ENCODE measurements at places on chromosomes 5 and 9.

DNA sequence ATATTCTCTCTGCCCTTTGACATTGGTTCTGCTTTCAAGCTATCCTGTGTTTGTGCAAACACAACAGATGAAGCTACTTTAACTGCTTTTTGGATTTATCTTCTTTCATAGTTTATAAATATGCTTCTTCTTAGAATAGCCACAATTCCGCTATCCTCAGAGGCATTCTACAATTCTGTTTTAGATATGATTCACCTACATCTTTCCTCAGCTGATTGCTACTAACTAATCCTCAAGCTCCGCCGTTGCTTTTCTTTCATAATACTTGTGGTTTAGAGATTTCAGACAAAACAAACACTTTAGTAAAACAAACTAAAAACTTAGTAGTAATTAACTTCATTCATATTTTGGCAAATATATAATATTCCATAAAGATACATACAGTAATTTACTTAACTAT lies 52.5 kb downstream of the ECPAS start:
- no peak for DNase-seq

DNA sequence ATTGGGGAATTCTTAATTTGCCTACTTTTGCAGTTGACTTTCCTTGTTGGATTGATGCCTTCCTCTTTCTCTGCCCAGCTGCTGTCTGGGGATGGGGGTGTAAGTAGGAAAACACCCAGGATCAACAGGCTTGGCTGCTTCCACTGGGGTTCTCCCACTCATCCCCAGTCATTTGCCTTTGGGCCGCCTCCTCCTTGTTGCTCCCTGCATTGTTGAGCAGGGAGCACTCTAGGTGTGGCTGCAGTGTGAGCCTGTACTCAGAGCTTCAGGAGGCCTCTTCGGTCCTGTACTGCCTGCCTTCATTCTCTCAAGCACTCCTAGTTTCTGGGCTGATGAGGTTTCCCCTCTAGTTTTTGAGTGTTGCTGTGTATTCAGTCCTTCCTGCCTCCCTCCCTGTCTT lies 12.1 kb downstream of the RHOBTB3 start:
- no peak for DNase-seq

DNA sequence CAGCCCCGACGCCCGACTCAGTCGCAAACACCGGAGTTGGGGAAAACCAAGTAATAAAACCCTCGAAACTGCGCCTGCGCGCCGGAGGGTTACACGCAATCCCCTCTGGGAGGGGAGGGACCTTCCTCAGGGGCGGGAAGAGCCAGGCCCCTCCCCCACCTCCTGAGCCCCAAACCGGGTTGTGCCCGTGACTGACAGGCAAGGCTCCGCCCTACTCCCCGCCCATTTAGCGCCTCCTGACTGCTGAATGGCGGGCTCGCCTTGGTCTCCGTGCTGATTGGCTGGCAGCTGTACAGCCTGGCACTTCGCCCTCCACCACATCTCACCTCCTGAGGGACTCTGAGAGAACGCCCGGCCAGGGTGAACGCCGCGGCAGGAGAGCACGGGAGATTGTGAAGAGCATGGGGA lies at the start of gene PRDM9:
Gene PRDM9, plus strand, starts transcription at position 332 of the 408 bp plus-strand sequence. CDS start 1,425 bp downstream, outside the sequence.
- DNase-seq: no peak

DNA sequence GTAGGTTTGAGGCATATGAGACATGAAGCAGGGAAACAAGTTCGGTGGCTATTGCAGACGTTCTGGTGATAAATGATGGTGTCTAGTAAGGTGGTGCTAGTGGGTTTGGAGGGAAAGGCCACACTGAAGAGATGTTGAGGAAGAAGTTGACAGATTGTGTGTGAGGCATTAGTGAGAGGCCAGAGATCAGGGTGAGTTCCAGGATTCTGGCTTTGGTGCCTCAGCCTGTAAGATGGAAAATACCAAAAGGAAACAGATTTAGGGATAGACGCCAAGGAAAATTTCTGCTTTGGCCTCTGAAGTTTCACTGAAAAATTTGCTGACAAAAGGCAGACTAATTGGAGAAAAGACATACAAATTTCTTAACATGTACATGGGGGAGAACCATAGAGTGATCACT lies 6.4 kb upstream of the PAIP1 start:
- no peak for DNase-seq

DNA sequence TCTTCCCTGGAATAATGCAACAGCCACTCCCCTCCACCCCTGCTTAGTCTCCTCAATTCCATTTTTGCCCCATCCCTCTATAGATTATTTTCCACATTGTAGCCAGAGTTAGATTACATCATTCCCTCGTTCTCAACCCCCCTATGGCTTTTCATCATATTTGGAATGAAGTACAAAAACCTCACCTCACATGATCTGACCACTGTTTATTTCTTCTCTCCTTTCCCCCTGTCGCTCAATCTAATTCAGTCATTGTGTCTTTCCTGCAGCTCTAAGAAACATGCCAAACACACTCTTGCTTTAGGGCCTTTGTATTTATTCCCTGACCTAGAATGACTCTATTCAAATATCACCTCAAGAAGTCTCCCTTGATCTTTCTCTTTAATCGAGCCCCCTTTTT lies 22.6 kb upstream of the HK3 start:
- DNase-seq: no peak

DNA sequence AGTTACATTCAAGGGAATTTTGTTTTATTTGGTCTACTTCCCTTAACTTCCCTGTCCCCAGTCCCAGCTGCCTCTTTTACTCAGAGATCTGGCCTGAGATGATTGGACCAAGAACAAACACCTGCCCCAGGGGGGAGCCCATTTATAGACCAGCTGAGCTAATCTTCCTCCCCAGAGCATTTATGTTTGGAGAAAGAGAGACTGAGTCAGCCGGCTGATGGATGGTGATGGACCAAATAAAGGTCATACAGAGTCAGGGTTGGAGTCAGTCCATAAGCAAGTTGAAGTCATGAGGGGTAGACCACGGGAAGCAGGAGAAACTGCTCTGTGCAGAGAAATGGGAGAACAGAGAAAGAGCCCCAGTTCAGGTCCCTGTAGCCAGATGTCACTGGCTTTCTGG lies 77.7 kb downstream of the TMEM174 start:
- no peak for DNase-seq

DNA sequence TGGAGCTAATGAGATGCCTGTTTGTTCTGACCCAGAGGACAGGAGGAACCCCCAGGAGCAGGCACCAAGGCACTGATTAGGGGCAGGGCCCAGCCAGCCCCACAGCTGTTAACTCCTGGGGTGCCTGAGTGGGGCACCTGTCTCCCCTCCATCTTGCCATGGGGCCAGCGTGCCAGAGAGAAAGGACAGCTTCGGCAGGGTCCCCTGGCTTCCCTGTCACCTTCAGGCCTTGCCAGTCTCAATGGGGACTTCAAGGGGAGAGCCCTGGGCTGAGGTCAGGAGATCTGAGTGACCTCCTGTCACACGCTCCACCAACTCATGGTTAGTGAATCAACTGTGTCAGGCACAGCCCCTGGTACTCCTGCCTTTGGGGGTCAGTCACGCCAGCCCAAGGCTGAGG lies 152.7 kb upstream of the MVB12B start:
- no peak for DNase-seq

GRCh38 chr5:109855056-109855455 lies 165.3 kb downstream of the MAN2A1 start:
- DNase-seq: peak; percentile 35

DNA sequence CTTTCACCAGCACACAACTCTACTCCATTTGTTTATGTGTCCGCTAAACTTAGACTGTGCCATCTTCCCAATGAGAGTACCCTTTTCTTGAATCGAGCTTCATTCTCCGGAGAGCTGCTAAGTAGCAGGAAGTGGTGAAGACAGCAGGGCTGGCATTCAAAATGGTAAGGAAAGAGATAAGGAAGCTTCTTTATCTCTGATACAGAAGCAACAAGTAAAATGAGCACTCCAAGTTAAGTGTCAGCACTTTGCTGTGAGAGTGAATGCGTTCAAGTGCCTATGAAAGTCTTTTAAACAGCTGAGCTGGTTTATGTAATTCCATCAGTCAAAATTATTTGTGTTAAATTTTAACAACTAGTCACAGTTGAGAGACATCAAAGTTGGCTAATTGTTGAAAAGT lies 386.8 kb upstream of the PTPRD start:
- no peak for DNase-seq

GRCh38 chr9:109452761-109453160 lies 45.3 kb downstream of the PTPN3 start:
- DNase-seq: peak; percentile 55

DNA sequence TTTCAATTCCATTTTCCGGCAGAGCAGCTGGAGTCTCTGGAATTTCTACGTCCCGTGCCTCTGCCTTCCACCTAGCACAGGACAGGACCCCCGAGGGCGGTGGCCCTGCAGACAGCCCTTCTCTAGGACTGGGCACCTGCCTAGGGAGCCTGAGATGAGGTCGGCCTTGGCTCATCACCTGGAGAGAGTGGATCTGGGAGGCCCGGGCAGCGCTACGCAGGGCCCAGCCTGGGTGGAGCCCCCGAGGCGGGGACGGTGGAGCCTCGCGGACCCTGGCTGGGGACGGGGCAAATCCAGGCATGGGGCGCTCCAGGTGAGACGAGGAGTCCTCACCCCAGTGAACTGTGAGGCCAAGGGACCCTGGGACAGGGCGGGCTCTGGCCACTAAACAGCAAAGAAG lies 114.5 kb downstream of the MTRR start:
- DNase-seq: no peak

- DNase-seq: no peak
These were observed 220 bp downstream of the NOTCH1 start for GRCh38 chr9:136545692-136545964.

- peak; percentile 79 for DNase-seq
These were observed 28.4 kb downstream of the GZMK start for GRCh38 chr5:55052383-55052931.

DNA sequence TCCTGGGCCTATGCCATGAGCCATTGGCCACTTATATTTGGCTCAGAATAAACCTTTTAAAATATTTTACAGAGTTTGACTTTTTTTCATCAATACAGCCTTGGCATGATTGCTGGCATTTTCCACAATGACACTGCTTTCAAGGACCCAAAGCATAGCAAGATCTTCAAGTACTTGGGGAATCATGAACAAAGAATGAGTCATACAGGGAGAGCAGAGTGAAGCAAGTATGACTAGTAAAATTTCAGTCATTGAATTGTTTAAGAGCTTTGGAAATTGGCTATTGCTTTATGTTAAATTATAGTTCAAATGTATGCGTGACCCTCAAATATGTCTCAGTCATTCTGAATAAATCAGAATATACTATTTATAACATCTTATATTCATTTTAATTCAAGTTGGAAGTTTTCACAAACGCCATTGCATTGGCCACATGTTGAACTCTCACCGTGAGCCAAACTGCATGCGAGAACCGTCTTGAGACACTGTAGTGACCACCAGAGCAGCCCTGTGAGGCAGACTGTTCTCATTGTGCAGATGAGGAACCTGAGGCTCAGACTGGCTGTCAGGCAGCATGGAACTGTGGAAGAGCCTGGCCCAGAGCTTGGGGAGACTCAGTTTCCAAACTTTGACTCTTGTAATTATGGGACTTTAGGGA lies 52.9 kb downstream of the GDNF start:
- peak; percentile 92 for DNase-seq

DNA sequence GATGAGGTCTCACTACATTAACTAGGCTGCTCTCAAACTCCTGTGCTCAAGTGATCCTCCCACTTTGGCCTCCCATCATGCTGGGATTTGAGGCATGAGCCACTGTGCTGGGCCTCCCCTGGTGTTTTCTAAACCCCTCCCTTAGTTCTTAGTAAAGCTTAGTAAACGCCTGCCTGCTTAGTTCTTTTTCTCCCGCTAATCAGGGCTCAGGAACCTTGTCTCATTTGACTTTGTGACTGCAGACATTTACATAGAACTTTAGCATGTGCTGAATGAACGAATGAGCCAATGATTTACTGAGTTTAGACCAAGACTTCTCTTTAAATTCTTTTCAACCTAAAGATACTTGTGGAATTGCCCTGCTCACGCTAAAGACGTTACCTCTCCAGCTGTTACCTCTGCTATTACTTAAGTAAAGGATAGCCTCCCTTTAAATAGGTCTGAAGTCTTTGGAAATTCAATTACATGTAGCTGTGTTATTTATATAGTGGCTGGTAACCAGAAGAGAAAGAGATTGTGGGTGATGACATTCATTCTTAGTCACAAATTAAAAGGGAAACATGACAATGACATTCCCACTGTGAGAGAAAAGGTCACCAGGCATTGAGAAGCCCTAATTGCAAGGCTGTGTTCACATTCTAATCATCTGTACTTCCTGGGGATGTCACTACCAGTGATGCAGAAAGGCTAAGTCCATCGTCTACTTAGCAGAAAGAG lies 18.6 kb upstream of the SUSD1 start:
- no peak for DNase-seq
